ENCODE measurements at places on chromosomes 13 and 19.

GRCh38 chr13:111280681-111281585 is 39.5 kb upstream of the TEX29 start:
- DNase-seq, result no peak
- H3K4me1 ChIP-seq, result peaks cover 37% of the 10 kb centered on the region
- H3K36me3 ChIP-seq, result peaks cover 55% of the 10 kb centered on the region

GRCh38 chr19:40465025-40465556 is 454 bp downstream of the BLVRB start:
- H3K27ac ChIP-seq, result peak overlapping the region; percentile 94
- H3K27me3 ChIP-seq, result peaks cover 7% of the 10 kb centered on the region
- no peak for DNase-seq
- peaks cover 30% of the 10 kb centered on the region for H3K4me1 ChIP-seq
- H3K36me3 ChIP-seq, result no peaks in the 10 kb centered on the region
- H3K4me3 ChIP-seq, result peak overlapping the region; percentile 89

GRCh38 chr13:20495087-20496023 is 30.3 kb downstream of the CRYL1 start:
- peak overlapping the region; percentile 33 for H3K4me3 ChIP-seq
- no peak for DNase-seq
- H3K36me3 ChIP-seq, result peaks cover under 1% of the 10 kb centered on the region
- H3K27me3 ChIP-seq, result no peaks in the 10 kb centered on the region
- H3K27ac ChIP-seq, result peak overlapping the region; percentile 58
- peaks cover 8% of the 10 kb centered on the region for H3K4me1 ChIP-seq

- H3K27ac ChIP-seq, result no peak overlapping the region
- H3K4me1 ChIP-seq, result peaks cover 3% of the 10 kb centered on the region
- DNase-seq, result no peak
- H3K27me3 ChIP-seq, result no peaks in the 10 kb centered on the region
- no peaks in the 10 kb centered on the region for H3K36me3 ChIP-seq
These were observed 5.9 kb downstream of the ANO8 start for GRCh38 chr19:17328517-17329365.

DNA sequence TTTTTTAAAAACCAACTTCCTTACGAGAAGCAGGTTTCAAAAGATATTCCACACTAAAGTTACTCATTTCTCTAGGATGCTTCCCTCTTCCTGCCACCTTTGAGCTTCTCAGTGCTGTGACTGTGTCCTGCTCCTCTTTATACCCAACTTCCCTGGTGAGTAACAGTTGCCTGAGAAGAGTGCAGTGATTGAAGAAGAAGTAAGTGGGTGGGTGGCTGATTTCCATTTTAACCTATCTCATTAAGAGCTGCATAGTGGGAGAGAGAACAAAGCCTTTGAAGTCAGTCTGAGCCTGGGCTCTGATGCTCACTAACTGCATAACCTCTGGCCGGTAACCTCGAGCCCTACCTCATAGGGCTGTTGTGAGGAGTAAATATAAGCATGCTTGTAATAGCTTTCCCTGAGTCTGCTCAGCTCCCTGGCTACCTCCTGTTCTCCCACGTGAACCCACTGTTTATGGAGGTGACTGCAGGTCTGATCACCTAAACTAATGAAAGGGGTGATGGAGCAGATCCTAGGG is 977.3 kb downstream of the UQCRFS1 start:
- H3K36me3 ChIP-seq, result no peaks in the 10 kb centered on the region
- no peak for DNase-seq
- H3K27me3 ChIP-seq, result no peaks in the 10 kb centered on the region
- no peaks in the 10 kb centered on the region for H3K4me1 ChIP-seq
- no peak overlapping the region for H3K27ac ChIP-seq

DNA sequence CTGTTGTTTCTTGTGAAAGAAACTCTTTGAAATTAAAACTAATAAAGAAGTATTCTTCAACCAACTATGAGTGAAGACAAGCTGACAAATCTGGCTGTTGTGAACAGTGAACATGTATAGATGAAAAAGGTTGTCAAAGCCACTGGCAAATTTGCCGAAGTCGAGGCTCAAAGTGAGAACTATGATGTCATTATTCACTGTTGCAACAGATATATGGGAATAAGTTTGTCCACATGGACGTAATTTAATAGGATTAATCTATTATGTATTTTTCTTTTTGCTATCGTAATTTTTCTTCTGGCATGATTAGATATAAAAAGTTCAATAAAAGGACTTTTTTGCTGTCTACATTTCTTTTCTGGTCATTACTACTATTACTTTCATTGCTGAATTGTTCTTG is 223.2 kb upstream of the ZNF507 start:
- H3K4me3 ChIP-seq, result no peak overlapping the region
- H3K27ac ChIP-seq, result no peak overlapping the region
- H3K27me3 ChIP-seq, result no peaks in the 10 kb centered on the region
- no peaks in the 10 kb centered on the region for H3K36me3 ChIP-seq
- no peak for DNase-seq

GRCh38 chr19:28920269-28921066 is 292.5 kb downstream of the UQCRFS1 start:
- H3K36me3 ChIP-seq, result no peaks in the 10 kb centered on the region

GRCh38 chr19:9854282-9854846 is 19.2 kb downstream of the PIN1 start:
- H3K27me3 ChIP-seq, result no peaks in the 10 kb centered on the region
- DNase-seq, result no peak
- no peak overlapping the region for H3K27ac ChIP-seq
- H3K4me3 ChIP-seq, result no peak overlapping the region
- H3K4me1 ChIP-seq, result peaks cover 9% of the 10 kb centered on the region

- no peaks in the 10 kb centered on the region for H3K27me3 ChIP-seq
- peak overlapping the region; percentile 97 for H3K4me3 ChIP-seq
- H3K36me3 ChIP-seq, result peaks cover 9% of the 10 kb centered on the region
- H3K4me1 ChIP-seq, result peaks cover 36% of the 10 kb centered on the region
These were observed 838 bp upstream of the MYADM start for GRCh38 chr19:53866865-53867224.

- H3K36me3 ChIP-seq, result no peaks in the 10 kb centered on the region
- no peak overlapping the region for H3K4me3 ChIP-seq
- no peaks in the 10 kb centered on the region for H3K4me1 ChIP-seq
- H3K27ac ChIP-seq, result no peak overlapping the region
- no peaks in the 10 kb centered on the region for H3K27me3 ChIP-seq
- no peak for DNase-seq
These were observed 250.5 kb downstream of the TEX29 start for GRCh38 chr13:111570911-111571310.
